Stimulated activated CD4-positive, alpha-beta T cell treated with anti-CD3 and anti-CD28 coated beads, Interleukin-15, amount 100 ng/mL, for 24 hours (primary cell): ENCODE measurements at places on chromosomes 4 and X.
A peak's percentile ranks its signal among the peaks of the same experiment; 100 is the strongest.

- no peak for DNase-seq
Measured at GRCh38 chr4:82898322-82899243, 2.0 kb upstream of the THAP9 start.

DNA sequence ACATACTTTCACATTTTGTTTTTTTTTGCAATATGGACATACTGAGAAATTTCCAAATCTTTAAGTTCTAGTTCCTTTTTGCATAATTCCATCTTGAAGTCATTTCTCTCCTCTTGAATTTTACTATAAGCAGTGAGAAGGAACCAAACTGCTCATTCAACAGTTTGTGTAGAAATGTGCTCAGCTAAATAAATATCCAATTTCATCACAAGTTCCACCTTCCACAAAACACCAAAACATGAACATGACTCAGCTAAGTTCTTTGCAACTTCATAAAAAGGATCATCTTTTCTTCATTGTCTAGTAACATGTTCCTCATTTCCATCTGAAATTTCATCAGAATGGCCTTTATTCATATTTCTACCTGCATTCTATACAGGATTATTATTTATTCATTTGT lies 77.3 kb upstream of the FGF13 start:
- DNase-seq: no peak

- no peak for DNase-seq
Measured at GRCh38 chr4:6752486-6752829, 30.1 kb upstream of the KIAA0232 start.

GRCh38 chr4:7909463-7910262 lies 30.0 kb downstream of the AFAP1 start:
- no peak for DNase-seq

- DNase-seq: no peak
Measured at GRCh38 chr4:124018383-124019317, 622.1 kb downstream of the SPRY1 start.

GRCh38 chrX:41692162-41692749 lies 3.5 kb downstream of the GPR34 start:
- DNase-seq: no peak

- DNase-seq: no peak
Measured at GRCh38 chr4:173883821-173884220, 353.8 kb upstream of the HAND2 start.

DNA sequence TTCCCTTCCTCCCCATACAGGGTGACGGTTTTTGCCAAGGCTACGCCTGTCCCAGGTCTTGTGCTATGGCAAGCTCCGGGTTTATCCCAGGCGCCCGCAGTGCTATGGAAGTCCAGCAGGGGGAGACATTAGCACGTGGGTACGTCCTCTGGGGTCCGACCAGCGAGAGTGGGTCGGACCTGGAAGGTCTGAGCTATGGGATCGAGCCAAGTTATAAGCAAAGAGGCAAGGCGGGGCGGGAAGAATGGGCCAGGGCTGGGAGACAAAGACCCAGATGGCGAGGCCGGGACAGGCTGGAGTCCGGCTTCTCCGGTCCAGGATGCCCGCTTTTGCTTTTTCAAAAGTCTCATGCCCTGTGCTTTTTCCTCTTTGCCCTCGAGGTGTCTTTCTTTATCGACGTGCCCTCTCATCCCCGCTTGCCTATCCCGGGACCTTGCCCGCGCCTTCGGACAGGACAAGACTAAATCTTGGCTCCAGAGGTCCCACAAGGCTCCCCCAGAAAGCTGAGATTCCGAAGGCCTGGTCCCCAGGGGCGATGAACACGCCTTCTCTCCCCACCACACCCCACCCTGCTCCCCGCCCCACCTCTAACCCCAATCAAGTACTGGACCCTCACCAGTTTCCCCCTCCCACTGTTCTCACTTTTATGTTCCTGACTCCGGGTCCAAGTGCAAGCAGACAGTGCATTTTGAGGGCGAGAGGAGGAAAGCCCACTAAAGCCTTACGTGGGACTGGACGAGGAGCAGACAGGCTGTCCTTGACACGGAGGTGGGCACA lies 785 bp upstream of the EFNB1 start:
- DNase-seq: peak; percentile 81

DNA sequence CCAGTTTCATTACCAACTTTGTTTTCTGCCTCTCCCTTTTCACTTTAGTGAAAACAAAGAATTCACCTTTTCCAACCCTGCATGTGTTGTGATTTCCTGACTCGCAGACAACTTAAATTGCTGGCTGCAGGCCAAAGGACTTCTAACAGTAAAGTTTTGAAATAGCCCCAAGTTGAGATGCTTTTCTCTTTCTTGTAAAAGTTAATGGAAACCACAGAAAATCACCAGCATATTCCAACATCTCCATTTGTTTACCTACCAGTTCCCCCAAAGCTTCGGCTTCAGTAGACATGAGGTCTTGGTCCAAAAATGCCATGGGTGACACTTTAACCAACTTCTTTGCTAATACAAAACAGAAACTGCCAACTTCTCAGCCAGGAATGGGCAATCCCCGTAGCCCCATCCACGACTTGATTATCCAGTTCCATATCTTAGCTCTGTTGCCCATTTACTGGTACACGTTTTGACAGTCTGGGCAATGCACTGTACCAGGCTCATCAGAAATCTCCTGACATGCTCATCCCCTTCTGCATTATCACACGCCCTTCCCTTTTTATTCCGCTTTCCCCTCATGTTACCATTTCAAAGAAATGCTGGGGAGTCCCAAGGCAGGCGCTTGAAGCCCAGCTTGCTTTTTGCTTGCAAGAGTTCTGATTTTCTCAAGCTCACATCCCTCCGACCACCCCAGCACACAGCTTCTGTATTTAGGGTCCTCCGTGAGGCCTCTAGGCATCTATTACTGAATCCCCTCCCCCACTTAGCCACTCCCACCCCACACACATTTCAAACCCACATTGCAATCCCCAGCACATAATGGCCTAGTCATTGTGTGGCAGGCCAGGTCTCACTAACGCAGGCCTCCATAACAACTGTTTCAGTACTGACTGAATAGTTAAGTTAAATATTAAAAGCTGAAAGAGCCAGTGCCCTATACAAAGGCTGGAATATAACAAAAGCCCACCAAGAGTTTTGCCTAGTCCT lies 137.9 kb upstream of the S100G start:
- no peak for DNase-seq

DNA sequence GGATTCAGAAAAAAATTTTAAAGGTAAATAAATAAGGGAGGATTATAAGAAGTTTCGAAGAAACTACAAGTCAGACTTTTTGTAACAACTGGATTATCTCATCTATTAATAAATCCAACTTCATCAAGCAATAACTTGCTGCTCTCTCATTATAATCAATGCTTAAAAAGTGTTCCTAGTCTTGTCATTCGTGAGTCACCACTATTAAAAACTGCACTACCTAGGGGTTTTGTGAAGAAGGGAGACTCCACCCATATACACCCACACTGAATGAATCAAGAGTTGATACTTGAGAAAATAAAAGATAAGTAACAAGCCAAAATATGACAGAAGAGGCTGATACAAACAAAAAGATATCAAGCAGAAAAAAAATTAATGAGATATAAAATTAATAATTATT lies 360.5 kb downstream of the ZNF674 start:
- no peak for DNase-seq

DNA sequence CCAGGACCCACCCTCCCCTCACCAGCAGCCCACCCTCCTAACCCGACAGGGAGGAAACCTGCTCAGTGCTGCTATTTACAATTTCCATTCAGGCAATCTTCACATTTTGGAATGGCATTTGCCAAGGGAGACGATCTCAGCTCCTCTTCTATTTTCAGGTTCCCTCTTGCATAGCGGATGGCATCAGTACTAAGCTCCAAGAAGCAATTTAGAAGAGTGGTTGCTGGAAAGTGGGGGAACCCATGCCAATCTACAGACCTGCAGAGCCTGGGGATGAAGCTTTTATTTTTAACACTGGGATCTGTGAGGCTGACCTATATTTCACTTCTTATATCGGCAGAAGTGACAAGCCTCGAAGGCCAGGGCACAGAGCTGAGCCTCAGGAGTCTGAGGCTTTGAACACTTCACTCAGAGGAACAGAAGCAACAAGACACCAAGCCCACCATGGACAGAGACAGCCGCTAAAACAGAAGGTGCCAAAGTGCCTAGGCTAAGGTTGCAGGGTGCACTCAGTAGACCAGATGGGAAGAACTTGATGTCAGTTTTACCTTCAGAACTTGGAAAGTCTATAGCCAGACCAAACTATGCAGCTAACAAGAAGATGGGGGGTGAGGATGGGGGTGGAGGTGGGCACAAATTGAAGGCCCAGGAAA lies 44.0 kb downstream of the SCD5 start:
- no peak for DNase-seq

- peak; percentile 57 for DNase-seq
Measured at GRCh38 chr4:143559757-143560147, 46.2 kb downstream of the SMARCA5 start.

GRCh38 chr4:82748810-82749470 lies 49.7 kb downstream of the SCD5 start:
- DNase-seq: no peak
